NCI-H510A treated with DMSO at 0.1 percent for 48 hours (cell line): ENCODE measurements at places on chromosomes 12 and 14.

DNA sequence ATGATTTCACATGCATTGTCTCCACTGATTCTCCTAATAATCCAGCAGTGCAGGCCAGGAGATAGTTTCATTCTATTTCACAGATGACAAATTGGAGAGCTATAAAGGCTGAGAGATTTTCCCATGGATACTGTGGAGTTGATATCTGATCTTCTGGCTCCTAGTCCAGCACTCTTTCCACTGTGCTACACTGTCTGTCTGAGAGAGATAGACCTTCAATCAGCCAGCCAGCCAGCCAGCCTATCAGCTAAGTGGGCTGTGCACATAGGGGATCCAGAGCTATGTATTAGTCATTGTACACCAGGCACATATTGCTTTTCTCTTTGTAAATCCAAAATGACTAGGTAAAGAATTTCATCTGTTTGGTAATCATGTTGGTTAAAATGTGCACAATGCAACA lies 91.8 kb upstream of the ATP2B1 start:
- DNase-seq, result no peak

- DNase-seq, result no peak
Measured at GRCh38 chr12:57262126-57262822, 11.3 kb upstream of the STAC3 start.

DNA sequence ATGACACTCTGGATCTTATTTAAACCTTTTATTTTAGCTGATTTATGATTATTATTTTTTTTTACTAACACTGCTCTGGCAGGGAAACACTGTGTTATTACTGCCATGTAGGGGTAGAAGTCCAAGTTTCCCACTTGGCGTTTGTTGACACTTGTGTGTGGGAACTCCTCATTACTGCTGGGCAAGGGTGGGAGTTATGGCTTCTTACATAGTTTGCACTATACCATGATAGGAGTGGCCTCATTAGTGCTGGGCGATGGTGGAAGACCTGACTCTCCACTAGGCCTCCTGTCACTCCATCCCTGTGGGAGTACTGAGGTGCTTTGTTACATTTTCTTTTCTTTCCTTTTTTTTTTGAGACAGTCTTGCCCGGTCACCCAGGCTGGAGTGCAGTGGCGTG lies 83.5 kb downstream of the BRMS1L start:
- DNase-seq, result no peak

DNA sequence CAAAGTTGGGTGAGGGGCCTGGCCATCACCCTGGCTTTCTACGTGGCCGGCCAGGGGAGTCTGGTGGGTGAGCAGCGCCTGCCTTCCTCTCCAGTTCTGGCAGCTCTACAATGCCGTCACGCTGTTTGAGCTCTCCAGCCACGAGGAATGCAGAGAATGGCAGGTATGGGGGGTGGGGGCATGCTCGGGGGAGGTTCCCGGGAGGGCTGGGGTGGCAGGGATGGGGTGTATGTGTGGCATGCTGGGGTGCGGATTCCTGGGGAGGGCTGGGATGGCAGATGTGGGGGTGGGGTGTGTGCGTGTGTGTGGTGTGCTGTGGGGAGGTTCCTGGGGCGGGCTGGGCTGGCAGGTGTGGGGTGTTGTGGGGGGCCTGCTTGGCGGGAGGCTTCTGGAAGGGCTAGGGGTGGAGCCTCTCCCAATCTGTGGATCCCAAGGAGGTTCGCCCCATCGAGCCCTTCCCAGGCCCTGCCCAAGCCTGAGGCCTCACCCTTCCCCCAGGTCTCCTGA lies 18.5 kb downstream of the RHOF start:
- DNase-seq, result no peak

DNA sequence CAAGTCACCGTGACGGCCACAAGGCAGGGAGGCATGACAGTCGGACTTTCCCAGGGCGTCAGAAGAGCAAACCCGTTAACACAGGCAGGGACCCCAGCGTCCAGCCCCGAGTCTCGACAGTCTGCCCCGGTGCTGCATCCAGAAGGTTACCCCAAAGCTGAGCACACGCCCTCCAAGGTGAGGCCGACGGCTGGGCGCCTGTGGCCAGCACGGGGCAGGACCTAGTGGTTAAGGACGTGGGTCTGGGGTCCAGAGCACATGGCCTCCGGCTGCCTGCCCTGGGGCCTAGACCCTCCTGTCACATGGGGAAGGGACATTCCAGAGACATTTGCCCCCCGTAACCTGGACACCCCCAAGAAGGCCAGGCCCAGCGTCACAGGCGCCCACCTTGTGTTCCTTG lies 29.7 kb upstream of the BTBD6 start:
- no peak for DNase-seq

GRCh38 chr14:58626431-58626831 lies 11.3 kb upstream of the DACT1 start:
- DNase-seq, result no peak

DNA sequence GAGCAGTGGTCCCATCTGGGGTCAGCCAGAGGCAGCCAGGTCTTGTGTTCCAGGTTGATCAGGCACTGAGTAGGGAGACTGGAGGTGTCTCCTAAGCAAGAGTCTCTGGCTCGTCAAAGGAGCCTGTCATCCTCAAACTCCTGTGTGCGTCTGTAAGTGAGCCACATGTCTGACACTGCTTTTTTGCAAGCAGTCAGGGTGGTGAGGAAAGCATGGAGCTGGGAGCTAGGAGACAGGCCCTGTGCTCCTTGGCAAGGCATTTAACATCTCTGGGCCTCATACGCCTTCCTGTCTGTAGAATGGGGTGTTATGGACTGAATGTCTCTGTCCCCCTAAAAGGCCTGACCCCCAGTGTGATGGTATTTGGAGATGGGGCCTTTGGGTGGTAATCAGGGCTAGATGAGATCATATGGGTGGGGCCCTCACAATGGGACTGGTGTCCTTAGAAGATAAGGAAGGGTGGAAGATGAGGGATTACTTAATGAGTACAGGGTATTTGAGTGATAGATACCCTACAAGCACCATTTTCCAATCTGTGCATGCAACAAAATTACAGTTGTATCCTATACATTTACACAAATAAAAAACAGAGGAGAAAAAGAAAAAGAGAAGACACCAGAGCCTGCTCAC lies 53.0 kb downstream of the ARL6IP4 start:
- no peak for DNase-seq

- no peak for DNase-seq
Measured at GRCh38 chr12:86698641-86698980, 442.4 kb upstream of the MGAT4C start.

DNA sequence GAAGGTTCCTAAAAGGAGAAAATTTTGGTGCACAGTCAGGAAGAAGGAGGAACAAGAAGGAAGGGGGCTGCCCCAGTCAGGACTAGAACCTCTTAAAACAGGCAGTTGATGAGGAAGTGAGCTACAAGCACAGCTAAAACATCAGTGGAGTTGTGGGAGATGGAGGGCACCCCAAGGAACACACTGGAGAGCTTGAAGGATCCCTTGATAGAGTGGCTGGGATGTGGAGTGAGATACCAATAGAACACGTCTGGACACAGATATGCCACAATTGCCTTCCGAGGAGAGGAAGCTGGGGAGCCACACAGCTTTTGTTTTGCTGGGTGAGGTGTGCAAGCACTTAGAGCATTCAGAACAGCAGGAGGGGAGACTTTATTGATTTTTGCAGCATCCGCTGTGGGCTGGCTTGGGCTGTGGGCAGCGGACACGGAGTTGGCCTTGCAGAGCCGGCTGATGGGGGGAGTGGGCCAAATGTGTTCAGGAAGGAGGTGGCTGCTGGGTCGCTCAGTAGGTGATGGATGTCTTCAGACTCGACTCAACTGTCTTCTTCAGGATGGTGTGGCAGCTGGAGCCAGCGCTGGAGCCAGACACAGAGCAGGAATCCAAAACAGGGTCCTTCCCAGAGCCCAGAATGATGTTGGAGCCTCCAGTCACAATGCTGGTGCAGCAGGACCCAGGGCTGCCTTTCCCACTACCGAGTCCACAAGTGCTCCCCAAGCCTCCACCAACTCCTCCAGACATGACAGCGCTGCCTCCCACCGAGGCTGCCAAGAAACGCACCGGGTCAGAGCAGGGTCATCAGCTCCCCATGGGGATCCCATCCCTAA lies 4.7 kb upstream of the KRT79 start:
- DNase-seq, result peak; percentile 38

DNA sequence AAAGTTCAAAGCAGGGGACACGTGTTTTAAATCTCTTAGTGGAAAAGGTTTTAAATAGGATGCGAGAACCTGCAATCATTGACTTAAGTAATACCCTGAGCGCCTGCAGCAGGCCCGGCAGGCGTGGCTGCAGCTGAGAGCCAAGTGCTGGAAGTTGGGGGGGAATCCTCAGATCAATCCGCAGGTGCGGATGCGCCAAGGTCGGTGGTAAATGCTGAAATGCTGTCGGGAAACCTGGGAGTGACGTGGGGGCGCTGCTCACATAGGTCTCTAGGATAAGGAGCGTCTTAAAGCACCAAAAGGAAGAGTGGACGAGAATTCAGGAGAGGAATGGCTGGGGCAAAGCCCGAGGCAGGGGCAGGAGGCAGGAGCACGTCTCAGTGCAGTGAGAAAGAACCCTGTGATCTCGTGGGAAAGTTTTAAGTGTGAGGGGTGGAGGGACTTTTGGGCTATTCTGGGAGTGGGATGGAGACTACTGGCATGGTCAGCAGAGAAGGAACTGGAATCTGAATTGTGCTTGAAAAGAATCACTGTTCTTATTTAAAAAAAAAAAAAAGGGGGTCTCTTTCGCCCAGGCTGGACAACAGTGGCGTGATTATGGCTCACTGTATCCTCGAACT lies 883 bp upstream of the CDCA4 start:
- peak; percentile 73 for DNase-seq

- no peak for DNase-seq
Measured at GRCh38 chr12:20475542-20475941, 107.2 kb downstream of the PDE3A start.

- DNase-seq, result peak; percentile 24
Measured at GRCh38 chr14:50714450-50715073, 46.5 kb upstream of the SAV1 start.

- no peak for DNase-seq
Measured at GRCh38 chr12:6279631-6280030, 30.9 kb upstream of the PLEKHG6 start.

- no peak for DNase-seq
Measured at GRCh38 chr12:32478858-32479725, 79.7 kb downstream of the FGD4 start.

DNA sequence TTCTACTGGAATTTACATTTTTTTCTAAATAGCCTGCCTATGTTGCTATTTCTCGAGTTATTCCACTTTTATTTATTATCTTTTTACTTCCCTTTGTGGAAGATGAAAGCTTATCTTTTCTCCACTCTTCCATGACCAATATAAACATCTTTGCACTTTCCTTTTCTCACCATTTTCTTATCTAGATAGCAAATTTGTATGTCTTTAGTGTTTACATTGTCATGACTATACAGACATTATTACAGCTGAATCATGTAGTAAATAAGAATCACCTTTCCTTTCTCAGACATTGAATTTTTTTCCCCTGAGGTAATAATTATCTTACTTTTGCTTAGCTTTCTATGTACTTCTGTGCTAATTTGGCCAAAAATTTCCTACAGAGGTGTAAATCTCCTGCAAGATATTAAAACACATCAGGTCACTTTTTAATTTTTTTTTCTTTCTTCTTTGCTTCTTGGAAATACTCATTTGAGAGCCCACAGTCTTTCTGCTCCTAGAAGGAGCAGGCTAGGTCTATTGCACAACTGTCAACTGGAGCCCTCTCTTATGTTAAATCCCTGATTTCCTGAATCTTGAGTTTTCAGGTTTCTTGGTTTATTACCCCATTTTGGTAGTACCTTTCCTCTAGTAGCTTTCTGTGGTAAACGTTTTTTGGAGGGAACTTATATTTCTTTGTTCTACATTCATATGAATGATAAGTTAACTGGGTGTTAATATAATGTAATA lies 109.0 kb upstream of the ATP2B1 start:
- no peak for DNase-seq

GRCh38 chr12:43155376-43155775 lies 396.6 kb downstream of the ADAMTS20 start:
- DNase-seq, result no peak

DNA sequence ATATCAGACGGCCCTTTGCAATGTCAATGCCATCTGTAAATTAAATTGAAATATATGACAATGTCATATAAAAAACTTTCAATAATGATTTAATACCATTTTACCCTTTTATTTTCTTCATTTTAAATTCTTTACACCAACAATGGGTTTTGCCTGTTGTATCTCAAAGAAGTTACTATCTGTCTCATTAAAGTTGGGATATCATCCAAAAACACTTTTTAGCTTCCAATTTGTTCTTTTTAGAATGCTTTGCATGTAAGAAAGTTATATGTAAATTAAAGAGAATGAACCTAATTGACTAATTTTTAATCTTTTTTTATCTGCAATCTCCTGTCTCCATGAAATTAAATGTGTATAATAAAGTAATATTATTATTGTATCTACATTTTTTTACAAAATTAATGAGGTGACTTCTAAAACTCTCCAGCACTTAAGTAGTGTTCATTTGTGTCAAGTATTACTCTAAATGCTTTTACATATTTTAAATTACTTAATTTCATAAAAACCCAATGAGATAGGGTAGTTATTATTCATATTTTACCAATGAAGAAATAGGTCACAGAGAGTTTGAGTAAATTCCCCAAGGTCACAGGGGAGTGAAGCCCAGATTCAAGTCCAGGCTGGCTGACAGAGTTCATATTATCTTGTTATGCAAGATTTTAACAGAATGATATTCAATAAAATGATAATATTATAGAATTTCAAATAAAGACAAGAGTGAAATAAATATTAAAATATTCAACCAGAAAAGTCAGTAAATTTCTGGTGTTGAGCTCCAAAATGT lies 673.0 kb upstream of the FLRT2 start:
- DNase-seq, result no peak

GRCh38 chr14:99702115-99702514 lies 18.0 kb downstream of the CYP46A1 start:
- DNase-seq, result no peak

DNA sequence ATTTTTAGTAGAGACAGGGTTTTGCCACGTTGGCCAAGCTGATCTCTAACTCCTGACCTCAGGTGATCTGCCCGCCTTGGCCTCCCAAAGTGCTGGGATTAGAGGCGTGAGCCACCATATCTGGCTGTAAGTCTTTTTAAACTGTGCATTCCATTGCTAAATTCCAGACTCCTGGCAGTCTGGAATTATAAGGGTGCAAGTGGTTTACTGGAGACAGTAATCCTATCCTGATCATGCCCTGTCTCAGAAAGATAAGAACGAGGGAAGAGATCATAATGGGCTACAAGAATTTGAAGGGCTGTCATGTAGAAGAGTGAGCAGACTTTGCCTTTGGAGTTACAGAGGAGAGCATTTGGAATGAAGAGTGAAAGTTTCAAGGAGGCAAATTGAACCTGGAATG lies 6.8 kb upstream of the SLC4A8 start:
- DNase-seq, result no peak
